ENCODE measurements at places on chromosomes 11 and 22.

- DNase-seq: no peak
These were observed 3.7 kb upstream of the RELT start for GRCh38 chr11:73372375-73372993.

DNA sequence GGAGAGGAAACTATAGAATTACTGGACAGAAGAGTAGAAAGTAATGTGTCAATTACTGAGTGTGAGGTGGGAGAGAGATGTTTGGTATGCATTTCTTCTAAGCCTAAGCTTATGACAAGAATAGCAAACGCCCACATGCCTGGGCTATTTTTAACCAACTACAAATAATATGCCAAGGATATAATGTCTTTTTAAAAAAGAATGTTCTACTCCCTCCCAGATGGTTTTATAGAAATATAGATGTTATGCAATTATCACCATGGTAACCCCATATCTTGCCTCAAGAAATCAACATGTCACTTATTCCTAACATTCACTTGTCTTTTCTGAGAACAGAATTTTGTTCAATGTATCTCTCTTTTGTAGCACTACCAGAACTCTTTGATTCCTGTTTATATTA, 996.7 kb upstream of the CHORDC1 start:
- no peak for DNase-seq

DNA sequence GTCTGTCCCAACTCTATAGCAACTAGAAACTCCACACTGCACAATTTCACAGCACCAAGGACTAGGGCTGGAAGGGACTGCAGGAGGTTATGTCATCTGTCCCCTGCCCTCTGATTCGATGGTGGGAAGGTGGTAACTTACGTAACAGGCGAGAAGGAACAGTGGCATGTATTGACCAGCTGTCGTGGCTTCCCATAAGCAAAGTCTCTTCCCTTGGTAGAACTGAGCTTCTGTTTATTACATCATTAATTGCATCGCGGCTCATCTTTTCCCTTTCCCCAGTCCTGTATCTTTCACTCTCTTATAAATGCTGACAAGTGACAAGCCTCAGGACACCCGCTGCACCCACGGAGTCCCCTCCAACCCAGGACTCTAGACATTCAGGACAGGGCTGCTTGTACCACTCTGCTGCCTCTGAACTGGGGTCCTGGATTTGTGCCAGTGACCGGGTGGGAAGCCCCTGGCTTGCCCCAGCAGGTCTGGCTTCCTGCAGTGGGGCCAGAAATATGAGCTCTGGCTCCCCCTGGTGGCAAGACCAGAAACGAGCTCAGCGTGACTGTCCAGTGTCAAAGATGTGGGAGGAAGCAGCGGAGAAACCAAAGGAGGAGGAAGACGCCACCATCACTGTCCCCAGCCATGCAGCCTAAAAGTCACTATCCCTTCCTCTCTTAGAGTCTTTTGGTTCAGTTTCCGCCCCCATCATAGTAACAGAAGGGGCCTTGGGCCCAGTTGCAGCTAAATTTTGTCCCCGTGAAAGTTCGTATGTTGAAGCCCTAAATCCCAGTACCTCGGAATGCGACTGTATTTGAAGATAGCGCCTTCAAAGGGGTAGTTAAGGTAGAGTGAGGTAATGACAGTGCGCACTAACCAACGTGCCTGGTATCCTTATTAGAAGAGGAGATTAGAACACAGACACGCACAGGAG, 84.5 kb downstream of the ISX start:
- peak; percentile 23 for DNase-seq

DNA sequence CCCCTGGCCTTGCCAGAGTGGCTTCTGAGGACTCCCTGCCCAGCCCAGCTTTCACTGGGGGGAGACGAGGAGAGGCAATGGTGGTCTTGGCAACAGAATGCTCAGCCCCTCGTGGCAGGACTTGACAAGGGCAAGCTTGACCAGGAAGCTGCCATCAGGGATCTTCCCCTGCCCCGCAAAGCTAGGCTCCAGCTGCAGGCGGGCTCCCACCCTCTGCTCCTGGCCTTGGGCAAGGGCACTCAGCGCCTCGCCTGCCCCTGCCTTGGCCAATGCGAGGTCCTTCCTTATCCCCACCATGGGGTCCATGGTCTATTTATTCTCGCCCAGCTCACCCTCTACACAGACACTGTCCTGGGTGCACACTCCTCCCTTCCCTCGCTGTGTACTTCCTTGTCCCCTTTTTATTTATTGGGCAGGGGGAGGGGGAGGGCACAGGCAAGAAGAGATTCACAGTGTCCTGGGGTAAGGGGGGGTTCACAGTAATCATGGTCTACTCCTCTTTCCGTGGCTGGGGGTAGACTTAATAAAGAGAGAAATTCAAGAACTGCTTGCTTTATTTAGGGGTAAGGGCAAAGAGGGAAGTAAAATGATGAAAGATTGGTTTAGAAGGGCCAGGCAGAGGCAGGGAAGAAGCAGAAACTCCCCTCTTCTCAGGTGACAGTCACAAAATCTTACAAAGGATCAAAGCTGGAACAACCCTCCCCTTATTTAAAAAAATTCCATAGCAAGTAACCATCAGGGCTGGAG, 1.6 kb downstream of the GPHA2 start:
- no peak for DNase-seq

- DNase-seq: no peak
These were observed 19.9 kb upstream of the NCR3LG1 start for GRCh38 chr11:17331669-17332068.

GRCh38 chr11:35013514-35014233, 97.3 kb downstream of the PDHX start:
- DNase-seq: no peak

DNA sequence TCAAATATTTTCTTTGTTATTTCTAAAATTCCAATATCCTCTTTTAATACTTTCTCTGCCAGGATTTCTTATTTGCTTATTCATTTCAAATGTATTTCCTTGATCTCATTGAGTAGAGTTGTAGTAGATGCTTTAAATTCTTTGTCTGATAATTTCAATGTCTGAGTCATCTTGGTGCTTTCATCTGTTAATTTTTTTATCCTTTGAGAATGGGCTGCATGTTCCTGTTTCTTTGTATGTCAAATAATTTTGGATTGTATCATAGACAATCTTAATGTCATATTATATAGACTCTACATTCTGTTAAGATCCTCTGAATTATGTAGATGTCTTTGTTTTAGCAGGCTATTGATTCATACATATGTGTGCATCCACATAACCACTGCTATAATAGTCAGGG, 57.5 kb downstream of the MYEOV start:
- no peak for DNase-seq

DNA sequence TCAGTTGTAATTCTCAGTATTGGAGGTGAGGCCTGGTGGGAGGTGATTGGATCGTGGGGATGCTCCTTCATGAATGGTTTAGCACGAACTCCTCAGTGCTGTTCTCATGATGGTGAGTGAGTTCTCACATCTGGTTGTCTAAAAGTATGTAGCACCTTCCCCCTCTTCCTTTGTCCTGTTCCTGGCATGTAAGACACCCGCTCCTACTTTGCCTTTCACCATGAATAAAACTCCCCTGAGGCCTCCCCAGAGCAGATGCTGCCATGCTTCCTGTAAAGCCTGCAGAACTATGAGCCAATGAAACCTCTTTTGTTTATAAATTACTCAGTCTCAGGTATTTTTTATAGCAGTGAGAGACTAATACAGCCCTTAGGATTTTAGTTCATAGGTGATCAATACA, 191.5 kb downstream of the MAML2 start:
- no peak for DNase-seq

DNA sequence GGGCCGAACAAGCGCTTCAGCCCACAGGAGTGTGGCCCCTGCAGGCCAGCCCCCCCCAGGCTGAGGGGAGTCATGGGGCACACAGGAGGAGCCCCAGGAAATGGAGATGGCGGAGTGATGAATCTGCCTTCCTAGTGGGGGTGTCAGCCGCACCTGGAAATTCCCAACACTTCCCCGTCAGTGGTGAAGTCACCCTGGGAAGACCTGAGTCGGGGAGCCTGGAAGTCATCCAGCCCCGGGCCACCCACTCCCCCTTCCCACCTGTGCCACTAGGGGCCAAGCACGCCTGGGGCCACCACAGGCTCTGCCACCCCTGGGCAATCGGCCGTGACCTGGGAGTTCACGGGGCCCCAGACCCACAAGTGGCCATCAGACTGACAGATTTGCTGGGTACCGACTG, 12.6 kb downstream of the WNT7B start:
- no peak for DNase-seq

- DNase-seq: no peak
These were observed 119.0 kb downstream of the LDLRAD3 start for GRCh38 chr11:36062796-36063365.

GRCh38 chr11:10287140-10287539, 6.9 kb downstream of the SBF2 start:
- DNase-seq: no peak

DNA sequence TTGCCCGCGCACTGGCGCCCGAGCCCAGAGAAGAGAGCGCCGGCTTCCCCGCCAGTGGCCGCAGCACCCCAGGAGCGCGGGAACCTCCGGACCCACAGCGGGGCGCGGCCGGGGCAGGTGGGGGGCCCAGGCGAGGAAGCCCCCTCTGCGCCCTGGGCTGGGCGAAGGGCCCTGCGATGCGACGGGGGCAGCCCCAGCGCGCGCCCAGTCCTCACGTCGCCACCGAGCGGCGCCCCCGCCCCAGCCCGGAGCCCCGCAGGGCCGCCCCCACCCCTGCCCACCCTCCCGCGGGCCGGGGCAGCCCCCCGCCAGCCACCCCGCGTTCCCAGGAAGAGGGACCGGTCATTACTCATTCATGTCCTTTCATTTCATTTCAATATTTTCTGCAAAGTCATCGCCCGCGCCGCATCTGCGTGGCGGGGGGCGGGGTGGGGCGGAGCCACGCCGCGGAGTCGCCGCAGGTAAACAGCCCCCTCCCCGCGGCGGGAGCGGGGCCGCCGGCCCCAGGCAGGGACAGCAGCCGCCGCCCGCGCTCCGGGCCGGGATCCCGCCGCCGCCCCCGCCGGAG, 673 bp upstream of the PANX2 start:
- DNase-seq: no peak

DNA sequence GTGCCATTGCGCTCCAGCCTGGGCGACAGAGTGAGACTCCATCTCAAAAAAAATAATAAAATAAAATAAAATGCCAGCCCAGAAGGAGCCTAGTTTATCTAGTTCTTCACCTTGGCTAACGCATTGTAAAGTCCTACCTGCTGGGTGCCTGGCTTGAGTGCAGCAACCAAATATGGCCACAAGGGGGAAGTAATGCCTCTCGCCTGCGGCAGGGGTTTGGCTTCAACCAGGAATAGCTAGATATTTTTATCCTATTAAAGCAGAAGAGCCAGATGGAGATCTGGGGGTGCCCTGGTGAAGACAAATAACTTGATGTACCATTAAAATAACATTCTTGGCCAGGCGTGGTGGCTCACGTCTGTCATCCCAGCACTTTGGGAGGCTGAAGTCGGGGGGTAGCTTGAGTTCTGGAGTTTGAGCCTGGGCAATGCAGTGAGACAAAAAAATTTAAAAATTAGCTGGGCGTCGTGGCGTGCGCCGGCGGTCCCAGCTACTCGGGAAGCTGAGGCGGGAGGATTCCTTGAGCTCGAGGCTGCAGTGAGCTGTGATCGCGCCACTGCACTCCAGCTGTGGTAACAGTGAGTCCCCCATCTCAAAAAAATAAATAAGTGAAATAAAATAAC, 20.6 kb upstream of the PLEKHB1 start:
- DNase-seq: peak; percentile 15

- no peak for DNase-seq
These were observed 14.0 kb upstream of the EHD1 start for GRCh38 chr11:64892411-64892831.

DNA sequence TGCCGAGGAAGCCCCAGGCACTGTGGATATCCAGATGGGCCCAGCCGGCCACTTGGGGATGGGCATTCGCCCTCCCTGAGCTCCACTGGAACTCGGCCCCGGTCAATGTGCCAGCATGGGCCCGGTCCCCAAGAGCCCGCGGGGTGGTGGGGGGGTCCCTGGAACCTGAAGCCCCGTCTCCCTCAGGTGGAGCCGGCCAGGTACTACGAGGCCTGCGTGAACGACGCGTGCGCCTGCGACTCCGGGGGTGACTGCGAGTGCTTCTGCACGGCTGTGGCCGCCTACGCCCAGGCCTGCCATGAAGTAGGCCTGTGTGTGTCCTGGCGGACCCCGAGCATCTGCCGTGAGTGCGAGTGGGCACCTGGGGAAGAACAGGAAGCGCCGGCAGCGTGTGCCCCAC, 21.2 kb downstream of the MUC5AC start:
- no peak for DNase-seq
